C1 segment of cervical spinal cord (tissue), 14 donors: ENCODE measurements at places on chromosomes 16 and 17.

- DNase-seq = no peak
Measured at GRCh38 chr16:85531516-85531915, 81.6 kb upstream of the GSE1 start.

DNA sequence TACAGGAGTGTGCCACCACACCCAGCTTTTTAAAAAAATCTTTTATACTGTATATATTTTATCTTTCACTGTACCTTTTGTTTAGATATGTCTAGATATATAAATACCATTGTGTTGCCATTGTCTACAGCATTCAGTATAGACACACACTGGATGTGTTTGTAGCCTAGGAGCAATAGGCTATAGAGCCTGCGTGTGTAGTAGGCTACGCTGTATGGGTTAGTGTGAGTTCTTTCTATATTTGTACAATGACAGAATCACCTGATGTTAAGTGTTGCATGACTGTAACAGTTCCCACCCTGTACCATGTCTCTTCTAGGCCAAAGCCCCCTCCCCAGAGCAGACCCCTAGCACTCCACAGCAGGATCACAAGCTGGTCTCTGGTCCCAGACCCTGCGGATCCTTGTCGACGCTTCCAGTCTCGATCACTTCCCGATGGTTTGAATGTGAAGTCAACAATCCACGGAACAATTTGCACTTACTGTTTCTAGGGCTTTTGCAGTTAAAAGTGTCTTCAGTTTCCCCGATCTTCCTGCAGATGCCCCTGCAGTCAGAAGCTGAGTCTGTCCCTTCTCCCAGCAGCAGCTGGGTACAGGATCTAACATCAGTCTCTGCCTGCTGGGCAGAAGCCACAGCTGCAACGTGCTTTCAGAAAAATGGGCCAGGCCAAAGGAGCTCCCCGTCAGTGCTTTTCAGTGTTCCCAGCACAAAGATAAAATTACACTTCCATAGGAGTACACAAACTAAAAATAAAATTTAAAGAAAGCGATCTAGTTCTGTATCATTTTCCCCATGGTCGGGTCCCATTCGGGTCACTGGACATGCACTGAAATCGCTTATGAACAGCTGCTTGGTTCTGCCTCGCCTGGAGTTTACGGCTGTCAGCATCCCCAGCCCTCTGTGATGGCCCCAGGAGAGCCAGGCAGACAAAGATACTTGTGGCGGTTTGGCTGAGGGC lies 35.4 kb downstream of the ADAM11 start:
- DNase-seq = no peak

GRCh38 chr17:633641-634101 lies 81.0 kb downstream of the VPS53 start:
- DNase-seq = peak; percentile 7

GRCh38 chr16:11986521-11987057 lies 10.1 kb downstream of the SNX29 start:
- DNase-seq = no peak

DNA sequence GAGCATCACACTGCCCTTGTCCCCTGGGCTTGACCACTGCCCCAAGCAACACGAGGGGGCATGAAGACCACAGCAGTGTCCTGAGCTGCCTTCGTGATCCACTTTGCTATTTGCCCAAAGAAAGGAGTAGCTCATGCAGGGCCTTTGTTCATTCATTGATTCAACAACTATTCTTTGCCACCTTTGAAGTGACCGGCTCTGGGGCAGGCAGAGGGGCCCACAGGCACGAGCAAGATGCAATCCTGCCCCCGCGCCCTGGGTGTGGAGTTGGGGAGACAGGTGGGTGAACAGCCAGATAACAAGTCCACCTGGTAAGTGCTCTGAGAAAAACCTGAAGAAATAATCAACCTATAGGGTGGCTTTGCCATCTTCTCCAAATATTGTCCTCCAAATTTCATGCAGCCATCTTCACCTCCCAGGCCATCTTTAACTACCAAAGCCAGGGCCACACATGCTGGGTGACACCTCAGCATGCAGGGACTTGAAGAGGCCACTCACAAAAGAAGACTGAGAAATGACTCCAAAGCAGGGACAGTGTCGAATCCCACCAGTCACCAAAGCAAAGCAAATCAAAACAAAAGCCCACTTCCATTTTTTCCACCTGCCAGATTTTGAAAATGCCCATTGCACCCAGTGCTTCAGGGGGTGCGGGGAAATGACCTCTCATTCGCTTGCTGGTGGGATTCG lies 18.2 kb upstream of the RBFOX3 start:
- no peak for DNase-seq

DNA sequence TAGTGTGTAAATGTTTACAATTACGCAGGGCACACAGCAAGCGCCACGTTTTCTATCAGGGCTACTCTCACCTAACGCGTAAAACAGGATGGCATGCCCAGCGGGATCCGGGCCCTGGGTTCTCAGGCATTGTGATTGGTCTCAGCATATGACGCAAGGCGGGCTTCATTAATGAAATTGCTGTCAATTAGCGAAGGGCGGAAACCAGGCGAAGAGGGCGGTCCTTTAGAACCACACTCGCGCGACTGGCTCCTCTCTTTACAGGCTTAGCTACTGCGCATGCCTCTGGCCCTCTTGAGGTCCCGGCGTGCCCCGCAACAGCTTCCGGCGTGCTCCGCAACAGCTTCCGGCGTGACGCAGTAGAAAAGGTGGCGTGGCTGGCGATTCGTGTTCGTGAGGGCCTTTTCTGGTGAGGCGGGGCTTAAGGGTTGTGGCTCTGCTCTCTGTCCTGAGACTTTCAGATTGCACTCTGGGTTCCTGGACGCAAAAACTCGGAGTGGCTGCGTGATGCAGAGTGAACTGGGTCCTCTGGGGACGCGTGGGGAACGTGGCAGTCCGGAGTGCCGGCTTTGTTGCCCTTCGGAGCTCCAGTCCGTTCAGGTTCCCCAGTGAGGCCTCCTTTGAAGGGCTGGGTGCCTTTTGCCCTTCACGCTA lies 9.2 kb downstream of the OR2C1 start:
- DNase-seq = peak; percentile 61
